ENCODE measurements at places on chromosomes 16 and 17.

- peak; percentile 58 for DNase-seq
These were observed 112.4 kb downstream of the SPECC1 start for GRCh38 chr17:20121359-20122253.

DNA sequence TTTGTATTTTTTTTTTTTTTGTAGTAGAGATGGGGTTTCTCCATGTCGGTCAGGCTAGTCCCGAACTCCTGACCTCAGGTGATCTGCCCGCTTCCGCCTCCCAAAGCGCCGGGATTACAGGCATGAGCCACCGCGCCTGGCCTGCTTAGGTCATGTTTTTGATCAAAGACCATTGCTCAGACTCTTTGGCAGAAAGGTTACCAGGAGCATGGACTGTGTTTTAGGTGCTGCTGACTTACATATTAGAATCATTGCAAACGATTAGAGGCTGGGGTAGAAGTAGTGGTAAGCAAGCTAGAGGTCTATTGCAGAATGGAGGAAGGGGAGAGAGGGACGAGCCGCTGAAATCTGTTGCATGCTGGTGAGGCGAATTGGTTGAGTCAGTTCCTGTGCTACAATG lies 79.8 kb downstream of the TANGO6 start:
- DNase-seq, result no peak

DNA sequence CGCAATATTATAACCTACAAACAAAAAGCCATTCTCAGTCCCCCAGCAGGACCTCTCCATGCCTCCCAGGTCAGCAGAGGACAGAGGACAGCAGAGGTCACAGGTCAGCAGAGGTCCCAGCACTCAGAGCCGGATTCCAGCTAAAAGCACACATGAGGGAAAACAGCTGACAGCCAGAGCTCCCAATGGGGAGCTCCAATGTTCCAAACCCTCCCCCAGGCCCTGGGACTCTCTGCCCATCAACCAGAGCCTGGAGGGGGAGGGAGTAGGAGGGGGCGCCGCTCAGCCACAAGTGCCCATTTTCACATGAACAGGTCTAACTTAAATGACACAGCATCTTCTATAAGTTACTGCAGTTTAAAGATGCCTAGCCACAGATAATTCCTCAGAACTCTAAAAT lies 77.5 kb downstream of the ANKRD11 start:
- no peak for DNase-seq

- no peak for DNase-seq
These were observed 74.0 kb downstream of the CMC2 start for GRCh38 chr16:80932708-80933095.

DNA sequence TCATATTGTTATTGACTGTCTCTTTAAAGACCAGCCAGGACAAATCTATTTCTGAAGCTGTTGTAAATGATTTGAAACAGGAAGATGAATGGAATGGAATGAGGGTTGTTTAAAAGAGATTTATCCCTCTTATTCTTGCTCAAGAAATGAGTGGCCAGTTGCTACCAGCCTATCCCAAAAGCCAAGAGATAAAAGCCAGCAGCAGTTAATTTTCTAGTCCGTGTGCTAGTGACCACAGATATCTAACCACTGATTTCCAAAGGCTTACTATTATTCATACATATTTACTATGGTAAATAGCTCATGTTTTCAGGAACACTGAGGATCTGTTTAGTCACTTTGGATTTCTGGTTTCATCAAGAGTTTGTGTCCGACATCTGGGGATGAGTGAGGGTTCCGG lies 105.7 kb downstream of the CDH13 start:
- no peak for DNase-seq

Measured in NCI-H446 treated with DMSO at 0.1 percent for 48 hours (cell line).